H1 (cell line): ENCODE measurements at places on chromosomes 2 and 18. TPM values are rescaled to one million over a fixed set of nuclear protein-coding genes. Genes with fewer than 3 reads are reported as not detected.

Gene MEP1B
- total RNA-seq, result not detected in 2 replicates

Gene MLPH
- 17.0 TPM in 2 replicates for total RNA-seq

Gene MC5R
- 0.31 and 0.37 TPM in 2 replicates for total RNA-seq

Gene ABCG8
- not detected in 2 replicates for total RNA-seq

Gene TTL
- total RNA-seq, result 53.5 and 57.1 TPM in 2 replicates

Gene LRRC30
- not detected in 2 replicates for total RNA-seq

Gene SLC9A2
- 0.13 and 0.15 TPM in 2 replicates for total RNA-seq

Gene AQP12A
- not detected in 2 replicates for total RNA-seq

Gene ST8SIA5
- total RNA-seq, result 6.3 and 7.0 TPM in 2 replicates

Gene LYG2
- not detected in 2 replicates for total RNA-seq

Gene EHD3
- 12.0 TPM in 2 replicates for total RNA-seq

Gene CDH19
- total RNA-seq, result not detected in 2 replicates

Gene NXPH2
- 5.6 and 6.9 TPM in 2 replicates for total RNA-seq

Gene NFATC1
- total RNA-seq, result 6.6 and 6.8 TPM in 2 replicates

Gene NEB
- 2.5 and 2.6 TPM in 2 replicates for total RNA-seq

Gene CD8B
- 0.35 and 0.57 TPM in 2 replicates for total RNA-seq

Gene C1GALT1C1L
- not detected in 2 replicates for total RNA-seq

Gene HK2
- total RNA-seq, result 61.0 and 61.9 TPM in 2 replicates

Gene RBM44
- total RNA-seq, result 0.21 and 0.43 TPM in 2 replicates

Gene CNRIP1
- total RNA-seq, result 4.6 and 5.7 TPM in 2 replicates

Gene LOXHD1
- total RNA-seq, result not detected in 2 replicates

Gene SFT2D3
- 7.1 and 7.3 TPM in 2 replicates for total RNA-seq

Gene C2orf76
- total RNA-seq, result 5.0 and 6.2 TPM in 2 replicates

Gene ITGA4
- total RNA-seq, result 2.0 and 2.1 TPM in 2 replicates

Gene STPG4
- total RNA-seq, result 0.27 and 0.28 TPM in 2 replicates

Gene MAP4K4
- total RNA-seq, result 133 and 138 TPM in 2 replicates

Gene CDCA7
- 75.7 and 80.4 TPM in 2 replicates for total RNA-seq

Gene NAT8
- not detected in 2 replicates for total RNA-seq

Gene KCNS3
- 20.5 and 22.7 TPM in 2 replicates for total RNA-seq

Gene DPY30
- 150 and 157 TPM in 2 replicates for total RNA-seq

Gene SPATS2L
- total RNA-seq, result 177 and 189 TPM in 2 replicates

Gene DYTN
- not detected in 2 replicates for total RNA-seq

Gene XDH
- 0.98 and 1.2 TPM in 2 replicates for total RNA-seq

Gene SH3BP4
- 35.4 and 39.4 TPM in 2 replicates for total RNA-seq

Gene LRATD1
- 2.3 and 2.4 TPM in 2 replicates for total RNA-seq

Gene AQP12B
- not detected in 2 replicates for total RNA-seq

Gene ANKRD53
- 0.39 and 0.55 TPM in 2 replicates for total RNA-seq

Gene GREB1
- 41.7 and 43.4 TPM in 2 replicates for total RNA-seq

Gene VWC2L
- total RNA-seq, result not detected in 2 replicates

Gene FOXI3
- 15.9 and 17.1 TPM in 2 replicates for total RNA-seq
